GM06990 (cell line): ENCODE measurements at places on chromosomes 4 and X.

GRCh38 chr4:92111493-92111892, 192.3 kb upstream of the GRID2 start:
- DNase-seq, result no peak

- DNase-seq, result no peak
Observed at GRCh38 chrX:39065051-39065871, 264.0 kb downstream of the MID1IP1 start.

DNA sequence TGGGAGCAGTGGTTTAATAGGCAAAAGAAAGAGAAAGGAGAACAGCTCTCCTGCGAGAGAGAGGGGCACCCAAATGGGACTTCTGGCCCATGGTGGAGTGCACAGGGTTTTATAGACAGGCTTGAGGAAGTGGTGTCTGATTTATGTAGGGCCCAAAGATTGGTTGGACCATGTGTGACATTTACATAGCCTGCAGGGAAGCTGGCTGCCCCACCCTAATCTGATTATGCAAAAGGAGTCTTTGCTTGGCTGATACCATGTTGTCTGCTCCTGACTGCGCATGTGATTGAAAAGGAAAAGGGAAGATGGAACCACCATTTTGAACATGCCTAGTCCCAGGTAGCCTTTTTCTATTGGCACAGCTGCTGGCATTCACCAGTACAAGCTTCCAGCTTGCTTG, 100.0 kb upstream of the DIPK2B start:
- no peak for DNase-seq

DNA sequence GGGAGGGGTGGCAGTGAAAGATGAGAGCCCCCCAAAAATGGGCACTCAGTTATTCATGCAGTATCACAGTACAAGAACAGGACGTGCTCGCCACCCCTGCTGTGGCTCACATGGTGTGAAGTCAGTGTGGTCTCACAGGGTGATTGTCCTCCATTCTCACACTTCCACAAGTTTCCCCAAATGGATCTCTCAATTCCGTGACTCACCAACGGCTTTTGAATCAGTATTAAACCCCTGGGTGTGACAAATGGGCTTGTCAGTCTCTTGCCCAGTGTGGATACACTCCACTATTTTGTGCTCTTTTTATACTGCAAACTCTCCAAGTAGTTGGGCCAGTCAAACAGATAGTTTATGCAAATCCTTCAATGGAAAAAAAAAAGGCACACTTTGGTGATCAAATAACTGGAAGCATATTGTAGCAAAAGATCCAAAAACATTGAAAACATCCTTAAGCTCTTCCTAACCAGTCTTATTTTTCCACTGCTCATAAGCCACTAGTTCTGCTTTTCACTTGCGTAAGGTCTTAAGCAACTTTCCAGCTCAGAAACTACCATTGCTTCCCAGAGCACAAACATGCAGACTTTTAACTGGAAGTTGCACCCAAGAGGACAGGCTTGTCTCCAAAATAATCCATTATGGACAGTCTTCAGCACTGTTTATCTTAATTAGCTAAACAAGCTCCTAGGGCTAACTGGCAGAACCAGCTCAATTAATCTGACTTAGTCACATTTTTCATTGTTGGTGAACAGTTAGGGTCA, 365.7 kb downstream of the PPP3CA start:
- no peak for DNase-seq

DNA sequence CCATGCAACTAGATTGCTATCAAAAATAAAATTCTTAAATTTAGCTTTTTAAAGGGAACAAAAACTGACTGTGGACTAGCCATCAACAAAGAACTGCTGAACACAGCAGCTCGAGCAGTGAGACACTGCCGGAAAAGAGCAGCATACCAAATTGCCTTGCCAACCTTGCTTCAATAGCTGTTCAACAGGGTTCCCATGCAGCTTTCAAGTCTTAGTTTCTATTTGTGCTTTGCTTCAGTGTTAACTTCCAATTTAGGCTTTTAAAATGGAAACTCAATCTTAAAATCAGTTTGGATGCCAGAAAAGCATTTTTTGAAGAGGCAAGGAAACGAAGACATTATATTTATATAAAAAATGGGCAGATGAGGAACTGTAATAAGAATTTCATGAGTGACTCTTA, 463.4 kb upstream of the MAGEB18 start:
- DNase-seq, result no peak

- DNase-seq, result no peak
Observed at GRCh38 chrX:72347366-72347765, 41.7 kb upstream of the CITED1 start.

GRCh38 chr4:156968479-156968984, 3.1 kb downstream of the PDGFC start:
- no peak for DNase-seq
